Activated CD4-positive, CD25-positive, alpha-beta regulatory T cell (primary cell): ENCODE measurements at places on chromosomes 5 and 9.

- no peak for DNase-seq
Measured at GRCh38 chr5:107380654-107381053, 290.1 kb downstream of the EFNA5 start.

DNA sequence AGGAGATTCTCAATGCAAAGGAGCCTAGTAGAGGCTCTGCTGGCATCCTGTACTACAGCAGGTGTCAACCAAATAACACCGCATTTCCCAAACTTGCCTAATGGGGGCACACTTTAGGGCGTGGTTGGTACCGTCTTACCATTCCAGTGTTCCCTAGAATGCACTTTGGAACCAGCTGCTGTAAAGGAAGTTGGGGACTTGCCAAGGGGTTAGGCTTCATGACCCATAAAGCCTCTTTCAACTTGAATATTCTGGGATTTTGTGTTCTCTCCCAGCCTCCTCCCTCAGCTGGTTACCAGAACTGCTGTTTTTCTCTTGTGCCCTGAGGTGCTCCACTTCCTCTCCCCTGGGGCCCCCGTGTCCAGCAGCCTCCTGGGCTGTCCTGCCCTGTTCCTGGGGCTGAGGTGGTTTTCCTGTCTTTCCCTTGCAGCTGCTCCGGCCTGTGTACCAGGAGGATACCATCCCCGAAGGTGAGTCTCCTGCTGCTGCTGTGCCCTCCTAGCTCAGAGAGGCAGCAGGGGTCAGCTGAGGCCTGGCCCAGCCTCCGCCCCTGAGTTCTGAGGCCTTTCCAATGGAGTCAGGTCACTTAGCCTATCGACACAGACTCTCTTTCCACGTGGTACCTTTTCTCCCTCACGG is 44.7 kb downstream of the RGS3 start:
- no peak for DNase-seq

DNA sequence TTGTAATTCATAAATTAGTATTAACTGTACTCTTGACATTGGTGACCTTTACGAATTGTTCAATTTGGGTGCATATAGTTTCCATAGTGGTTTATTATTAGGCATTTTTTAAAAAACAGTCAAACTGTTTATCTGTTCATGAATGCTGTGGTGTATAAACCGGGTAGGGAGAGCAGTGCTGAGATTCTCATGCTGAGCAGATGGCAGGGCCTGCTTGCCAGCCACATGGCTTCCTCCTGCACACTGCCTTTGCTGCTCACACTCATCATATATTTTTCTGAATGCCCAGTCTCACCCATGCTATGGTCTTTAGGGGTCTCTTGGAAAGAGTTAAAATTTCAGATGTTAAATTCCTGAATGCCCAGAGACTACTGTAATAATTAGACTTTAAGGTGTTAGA is 40.8 kb downstream of the NNT start:
- no peak for DNase-seq

GRCh38 chr9:137492464-137493363 is 33.6 kb upstream of the NSMF start:
- DNase-seq: no peak

DNA sequence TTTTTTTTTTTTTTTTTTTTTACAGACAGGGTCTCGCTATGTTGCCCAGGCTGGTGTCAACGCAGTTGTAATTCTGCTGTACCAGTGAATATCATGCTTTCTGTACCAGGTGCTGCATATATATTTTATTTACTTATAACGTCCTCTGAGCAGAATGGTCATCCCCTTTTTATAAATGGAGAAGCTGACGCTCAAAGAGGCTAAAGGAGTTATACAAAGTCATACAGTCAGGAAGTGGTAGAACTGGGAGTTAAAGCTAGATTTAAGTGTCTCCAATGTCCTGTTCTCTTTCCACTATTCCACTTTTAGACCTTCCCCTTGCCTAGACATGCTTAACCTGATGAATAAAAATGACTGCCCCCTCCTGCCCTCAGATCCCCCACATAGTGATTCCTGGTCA is 1.2 kb upstream of the SIL1 start:
- DNase-seq: no peak

GRCh38 chr9:128881884-128882676 is at the start of the genes KYAT1 and LRRC8A:
TSS of gene KYAT1 (minus strand) at chr9:128881950. CDS start at chr9:128845405, 36,545 bp downstream.
TSS of gene LRRC8A (plus strand) at chr9:128882133. CDS start at chr9:128907165, 25,032 bp downstream.
- peak; percentile 98 for DNase-seq

DNA sequence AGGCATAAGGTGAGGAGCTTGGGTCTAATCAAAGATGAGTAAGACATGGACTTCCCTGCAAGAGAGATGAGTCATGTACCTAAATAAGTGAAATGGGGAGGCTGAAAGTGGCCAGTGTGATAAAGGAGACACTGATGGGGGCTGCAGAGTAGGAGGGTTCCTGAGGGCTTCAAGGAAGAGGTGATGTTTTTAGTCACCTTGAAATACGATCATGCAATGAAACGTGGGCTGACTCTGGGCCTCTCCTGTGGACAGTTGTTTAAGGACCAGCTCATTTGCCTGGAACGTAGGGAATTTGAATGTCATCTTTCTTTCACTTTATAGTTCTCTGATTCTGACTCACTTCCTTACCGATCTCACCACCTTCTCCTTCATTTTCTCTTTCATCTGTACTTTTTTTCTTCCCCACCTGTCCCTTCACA is 49.6 kb upstream of the CPLX2 start:
- DNase-seq: no peak
